ENCODE measurements at places on chromosomes 3 and 15.
A peak's percentile ranks its signal among the peaks of the same experiment; 100 is the strongest.

GRCh38 chr3:141653847-141654246, 84.3 kb upstream of the RNF7 start:
- no peak for DNase-seq

DNA sequence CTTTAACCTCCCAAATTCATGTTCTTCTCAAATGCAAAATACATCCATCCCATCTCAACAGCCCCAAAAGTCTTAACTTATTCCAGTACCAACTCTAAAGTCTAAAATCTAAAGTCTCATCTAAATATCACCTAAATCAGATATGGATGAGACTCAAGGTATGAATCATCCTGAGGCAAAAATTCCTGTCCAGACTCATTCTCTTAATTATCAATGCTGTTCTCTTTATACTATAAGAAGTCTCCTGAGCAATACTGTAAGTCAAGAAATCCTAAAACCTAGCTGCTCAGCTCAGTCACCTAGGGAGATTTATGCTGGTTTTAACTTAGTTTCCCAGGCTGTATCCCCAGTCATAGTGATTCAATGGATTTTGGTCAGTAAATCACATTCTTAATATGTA, 11.1 kb downstream of the RAD18 start:
- no peak for DNase-seq

GRCh38 chr15:75597667-75598341, 18.7 kb upstream of the PTPN9 start:
- no peak for DNase-seq

DNA sequence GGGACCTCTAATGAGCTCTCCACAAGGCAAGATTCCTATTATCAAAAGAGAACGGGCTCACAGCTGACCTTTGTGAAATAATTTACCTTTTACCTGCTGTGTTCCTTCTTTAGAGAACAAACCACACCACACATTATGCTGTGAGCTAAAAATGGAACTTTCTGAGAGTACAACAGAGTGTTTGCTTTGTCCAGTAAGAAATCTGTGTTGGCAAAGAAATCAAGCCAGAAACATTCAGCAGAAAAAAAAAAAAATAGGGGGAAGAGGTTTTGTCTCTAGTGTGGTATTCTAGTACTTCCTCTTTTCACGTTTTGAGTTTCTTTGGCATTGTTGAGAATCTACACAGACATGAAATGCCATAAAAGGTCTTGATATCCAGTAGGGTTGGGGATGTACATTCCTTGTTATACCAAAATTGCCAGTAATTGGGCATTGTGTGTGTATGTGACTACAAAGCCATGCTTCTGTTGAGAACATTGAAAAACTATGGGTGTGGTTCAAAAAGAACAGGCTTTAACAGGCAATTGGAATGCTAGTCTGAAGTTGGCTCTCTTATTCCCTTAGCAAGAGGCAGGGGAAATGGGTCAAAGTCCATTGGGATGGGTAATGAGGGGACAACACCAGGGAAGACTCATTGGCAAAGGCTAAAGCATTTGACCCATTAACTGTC, 273.5 kb downstream of the NEK10 start:
- no peak for DNase-seq

DNA sequence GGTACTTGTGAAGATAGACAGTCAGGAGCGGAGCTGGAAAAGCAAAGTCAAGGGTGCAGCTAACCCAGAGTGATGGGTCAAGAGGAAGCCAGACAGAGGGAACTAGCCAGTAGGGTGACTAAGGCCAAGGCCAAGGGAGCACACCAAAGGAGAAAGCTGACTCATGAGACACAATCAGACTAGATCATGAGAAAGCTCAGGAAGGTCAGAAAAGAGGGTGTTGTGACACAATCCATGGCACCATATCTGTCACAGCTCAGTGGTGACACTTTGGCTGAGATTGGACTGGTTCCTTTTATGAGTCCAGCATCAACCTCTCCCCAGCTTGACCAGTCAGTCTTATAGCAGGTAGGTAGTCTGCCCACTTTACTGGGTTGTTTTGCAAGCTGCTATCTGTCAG, 22.2 kb downstream of the P2RY1 start:
- DNase-seq, result no peak

- no peak for DNase-seq
Measured at GRCh38 chr3:120239644-120240043, 45.4 kb downstream of the GPR156 start.

GRCh38 chr15:90540768-90541167, 11.0 kb downstream of the CRTC3 start:
- DNase-seq, result no peak

DNA sequence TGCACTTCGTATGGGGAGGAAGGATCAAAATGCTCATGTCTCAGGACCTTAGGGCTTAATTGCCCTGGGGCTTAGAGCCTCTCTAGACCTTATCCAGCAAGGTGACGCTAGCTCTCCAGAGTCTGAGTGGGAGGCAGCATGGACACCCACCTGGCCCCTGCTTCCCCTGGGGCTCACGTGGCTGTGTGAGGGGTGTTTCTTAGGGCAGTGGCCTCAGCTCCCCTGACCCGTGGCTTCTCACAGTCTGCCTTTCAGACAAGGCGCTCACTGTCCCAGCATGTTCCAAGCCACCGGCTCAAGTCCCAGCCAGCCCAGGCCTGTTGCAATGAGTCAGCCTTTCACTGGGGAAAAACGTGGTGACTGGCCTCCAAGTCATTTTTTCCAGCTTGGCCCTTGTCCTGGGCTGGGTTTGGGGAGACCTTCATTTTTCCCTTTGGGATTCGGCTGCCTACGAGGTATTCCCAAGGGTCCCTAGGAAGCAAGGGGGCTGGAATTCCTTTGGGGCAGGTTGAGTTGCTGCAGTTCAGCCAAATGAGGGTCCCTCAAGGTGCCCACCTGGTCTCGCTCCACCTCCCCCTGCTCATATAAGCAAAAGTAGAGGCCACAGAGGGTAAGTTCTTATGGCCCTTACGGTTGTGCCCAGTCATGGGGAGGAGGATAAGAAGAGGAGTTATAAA, 15.7 kb downstream of the BHLHE40 start:
- DNase-seq, result no peak

DNA sequence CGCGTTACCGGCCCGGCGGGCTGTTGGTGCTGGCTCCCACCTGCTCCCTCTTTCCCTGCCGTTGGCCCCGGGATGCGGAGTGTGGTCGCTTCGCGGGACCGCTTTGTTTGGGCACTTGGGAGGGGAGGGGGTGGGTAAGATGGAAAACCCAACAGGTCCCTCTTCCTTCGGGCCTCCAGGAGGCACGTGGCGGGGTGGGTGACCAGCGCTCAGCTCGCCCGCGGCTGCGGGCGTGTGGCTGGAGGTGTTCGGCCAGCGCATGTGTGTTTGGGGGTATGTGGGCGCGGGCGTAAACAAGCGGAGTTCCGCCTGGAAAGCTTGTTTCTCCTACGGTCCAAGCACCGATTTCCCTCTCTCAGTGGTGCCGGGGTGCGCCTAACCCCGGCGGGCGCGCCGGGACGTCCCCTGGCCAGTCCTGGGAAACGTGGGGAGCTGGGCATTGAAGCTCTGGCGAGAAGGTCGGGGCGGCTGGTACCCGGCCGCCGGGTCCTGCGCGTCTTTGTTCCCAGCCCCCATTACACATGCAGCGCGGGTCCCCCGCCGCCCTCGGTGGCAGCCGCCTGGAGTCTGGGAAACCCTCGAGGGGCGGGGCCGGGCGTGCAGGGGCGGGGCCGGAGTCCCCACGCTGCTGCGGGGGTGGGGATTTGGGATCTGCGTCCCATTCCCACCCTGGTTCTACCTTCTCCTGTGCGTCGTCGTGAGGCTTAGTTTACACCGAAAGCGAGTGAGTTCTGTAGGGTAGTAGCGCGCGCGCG, 1.4 kb downstream of the ACVR2B start:
- peak; percentile 22 for DNase-seq

- no peak for DNase-seq
Measured at GRCh38 chr3:37029111-37029510, 35.8 kb downstream of the MLH1 start.
